HTR-8/SVneo (cell line): ENCODE measurements at places on chromosomes 2 and 18.

- DNase-seq: peak; percentile 11
These were observed 565.5 kb downstream of the CCDC85A start for GRCh38 chr2:56749152-56749752.

GRCh38 chr18:25825056-25825455 is 265.4 kb downstream of the SS18 start:
- DNase-seq: no peak

- no peak for DNase-seq
These were observed 73.2 kb downstream of the PLA2R1 start for GRCh38 chr2:159989249-159989648.

DNA sequence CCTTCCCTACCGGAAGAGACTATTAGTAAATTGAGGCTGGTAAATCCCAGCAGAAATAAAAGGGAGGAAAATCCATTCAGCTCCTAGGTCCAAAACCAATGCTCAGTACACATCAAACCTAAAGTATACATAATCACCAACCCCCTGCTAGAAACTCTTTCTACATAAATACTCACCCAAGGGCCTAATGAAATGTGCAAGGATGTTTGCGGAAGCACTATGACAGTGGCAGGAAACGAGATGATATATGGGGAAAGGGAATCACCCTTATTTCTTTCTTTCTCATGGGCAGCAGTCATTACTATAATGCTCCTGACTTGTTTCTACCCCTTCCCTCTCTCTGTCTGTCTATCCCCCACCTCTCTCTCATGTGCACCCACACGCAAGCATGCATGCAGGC is 1.3 kb upstream of the SCTR start:
- DNase-seq: no peak

DNA sequence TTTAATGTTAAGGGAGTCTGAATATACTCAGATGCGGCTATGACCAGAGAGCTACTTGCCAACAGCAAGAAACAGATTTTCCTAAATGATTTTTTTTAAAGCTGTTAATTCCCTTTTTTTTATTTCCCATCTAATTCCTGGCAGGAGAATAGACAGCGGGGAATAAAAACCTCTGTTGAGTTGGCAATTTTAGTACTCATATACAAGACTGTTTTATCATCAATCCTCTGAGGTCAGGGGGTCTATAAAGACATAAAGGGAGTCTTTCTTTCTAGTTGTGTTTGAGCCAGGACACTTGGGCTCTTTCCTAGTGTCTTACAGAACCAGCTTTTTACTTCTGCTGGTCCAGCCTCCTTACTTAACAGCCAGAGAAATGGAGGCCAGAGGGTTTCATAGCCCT is 29.4 kb downstream of the MAIP1 start:
- DNase-seq: no peak

GRCh38 chr2:194380011-194380410 is 1277.0 kb upstream of the SLC39A10 start:
- DNase-seq: no peak

GRCh38 chr18:34225218-34225553 is 473 bp upstream of the NOL4 start:
- no peak for DNase-seq

- DNase-seq: no peak
These were observed 4.4 kb downstream of the FBXO41 start for GRCh38 chr2:73279852-73280251.

- no peak for DNase-seq
These were observed 15.9 kb downstream of the TMX3 start for GRCh38 chr18:68699043-68699442.
